ENCODE measurements at places on chromosomes 13 and 19. TPM values are rescaled to one million over a fixed set of nuclear protein-coding genes. Genes with fewer than 3 reads are reported as not detected.

Gene CEACAM4
- 1.7 TPM for total RNA-seq

Gene NAA16
- total RNA-seq: 20.7 TPM

Gene POU2F2
- total RNA-seq: 0.56 TPM

Gene CERS1
- total RNA-seq: 0.19 TPM

Gene ZNF99
- total RNA-seq: not detected

Gene ZNF723
- not detected for total RNA-seq

Gene CACNG7
- not detected for total RNA-seq

Gene MYH14
- total RNA-seq: 10.5 TPM

Gene XPO4
- 15.6 TPM for total RNA-seq

Gene MTUS2
- total RNA-seq: not detected

Gene PLVAP
- total RNA-seq: 99.8 TPM

Gene C2CD4C
- total RNA-seq: 1.9 TPM

Gene ZNF491
- 0.88 TPM for total RNA-seq

Gene GSX1
- not detected for total RNA-seq

Gene ATP8A2
- not detected for total RNA-seq

Gene PODNL1
- not detected for total RNA-seq

Gene LRRC4B
- total RNA-seq: 0.84 TPM

Gene DOCK6
- total RNA-seq: 29.4 TPM

Gene ZNF418
- total RNA-seq: 5.0 TPM

Gene RFX1
- total RNA-seq: 7.6 TPM

Gene N4BP2L2
- total RNA-seq: 95.2 TPM

Gene UBE2L5
- total RNA-seq: not detected

Gene ZNF560
- total RNA-seq: not detected

Gene MYO16
- total RNA-seq: not detected

Gene ONECUT3
- not detected for total RNA-seq

Gene PTPRH
- 7.9 TPM for total RNA-seq

Gene MAST3
- 11.6 TPM for total RNA-seq

Gene KLK7
- total RNA-seq: not detected

Gene OR7C2
- not detected for total RNA-seq

Gene RFPL4AL1
- not detected for total RNA-seq

Gene SLITRK6
- 0.47 TPM for total RNA-seq

Gene FDX2
- total RNA-seq: 26.2 TPM

Gene CYP4F2
- not detected for total RNA-seq

Gene ZSCAN4
- not detected for total RNA-seq

Gene ZNF57
- total RNA-seq: 2.0 TPM

Gene ZNF708
- total RNA-seq: 9.1 TPM

Measured in omental fat pad (tissue), 4 donors.